ENCODE measurements at places on chromosomes 11 and 22.

- no peak for DNase-seq
Measured at GRCh38 chr11:44338698-44339529, 29.0 kb upstream of the ALX4 start.

DNA sequence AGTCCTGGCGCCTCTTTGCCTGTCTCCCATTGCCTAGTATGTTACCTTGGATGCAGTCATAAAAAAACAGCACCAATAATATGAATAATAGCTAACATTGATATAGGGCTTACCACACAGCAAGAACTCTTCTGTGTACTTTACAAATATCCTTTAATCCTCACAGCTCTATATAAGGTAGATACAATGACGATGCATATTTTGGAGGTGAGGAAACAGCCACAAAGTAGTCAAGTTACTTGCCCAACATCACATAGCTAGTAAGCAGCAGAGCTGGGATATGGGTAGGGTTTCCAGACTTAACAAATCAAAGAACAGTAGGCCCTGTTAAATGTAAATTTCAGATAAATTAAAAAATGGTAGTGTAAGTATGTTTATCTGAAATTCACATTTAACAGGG, 128.8 kb downstream of the ST3GAL4 start:
- DNase-seq: no peak

GRCh38 chr22:44596396-44597125, 98.5 kb upstream of the RTL6 start:
- DNase-seq: no peak

DNA sequence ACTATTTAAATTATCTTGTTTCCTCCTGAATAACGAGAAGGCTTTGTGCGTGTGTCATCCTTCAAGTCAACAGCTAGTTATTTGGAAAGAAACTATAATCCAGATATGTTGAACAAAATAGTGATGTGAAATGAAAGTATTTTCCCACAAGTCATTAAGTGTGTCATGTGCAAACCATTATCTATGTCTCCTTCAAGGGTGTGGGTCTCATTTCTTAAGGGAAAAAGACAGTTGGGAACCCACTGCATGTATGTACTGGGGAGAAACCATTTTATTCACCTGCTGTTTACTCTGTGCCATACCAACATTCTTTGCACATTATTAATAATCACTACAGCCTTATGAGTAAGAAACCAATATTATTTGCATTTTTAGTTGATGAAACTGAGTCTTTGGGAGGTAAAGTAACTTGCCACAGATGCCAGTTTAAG, 145.3 kb upstream of the CTSC start:
- DNase-seq: no peak

- no peak for DNase-seq
Measured at GRCh38 chr11:2588809-2589537, 110.8 kb downstream of the KCNQ1OT1 start.

GRCh38 chr22:28024422-28024888, 105.4 kb upstream of the PITPNB start:
- DNase-seq: no peak

DNA sequence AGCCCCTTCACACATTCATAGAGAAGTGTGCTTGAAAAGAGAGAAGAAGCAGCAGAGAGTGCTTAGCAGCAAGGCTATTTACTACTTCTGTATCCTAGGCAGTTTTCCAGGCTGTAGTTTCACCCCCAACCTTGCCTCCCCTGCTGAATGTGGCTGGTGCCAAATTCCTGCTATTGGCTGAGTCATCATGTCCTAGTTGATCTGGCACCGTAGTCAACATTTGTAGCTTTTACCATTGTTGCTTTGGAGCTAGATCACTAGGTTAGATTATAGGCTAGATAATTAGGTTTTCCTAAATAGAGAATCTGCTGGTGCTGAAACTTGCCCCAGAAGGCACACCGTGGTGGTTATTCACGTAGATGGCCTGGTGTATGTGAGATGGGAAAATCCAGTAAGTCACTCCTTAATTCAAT, 32.7 kb downstream of the ARHGAP42 start:
- DNase-seq: no peak

DNA sequence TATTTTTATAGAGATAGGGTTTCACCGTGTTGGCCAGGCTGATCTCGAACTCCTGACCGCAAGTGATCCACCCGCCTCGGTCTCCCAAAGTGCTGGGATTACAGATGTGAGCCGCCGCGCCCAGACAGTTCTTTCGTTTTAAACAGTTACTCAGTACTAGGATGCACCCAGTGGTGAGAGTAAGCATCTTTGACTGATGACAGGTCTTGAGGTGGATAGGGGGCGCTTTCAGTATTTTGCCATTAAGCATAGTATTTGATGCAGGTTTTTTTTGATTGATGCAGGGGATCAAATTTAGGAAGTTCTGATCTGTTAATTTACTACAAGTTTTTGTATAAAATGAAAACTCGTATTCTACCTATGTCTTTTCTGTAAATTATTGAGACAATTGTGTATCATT, 13.2 kb upstream of the TRIM34 start:
- no peak for DNase-seq

- no peak for DNase-seq
Measured at GRCh38 chr11:105786741-105787140, 176.9 kb downstream of the GRIA4 start.

DNA sequence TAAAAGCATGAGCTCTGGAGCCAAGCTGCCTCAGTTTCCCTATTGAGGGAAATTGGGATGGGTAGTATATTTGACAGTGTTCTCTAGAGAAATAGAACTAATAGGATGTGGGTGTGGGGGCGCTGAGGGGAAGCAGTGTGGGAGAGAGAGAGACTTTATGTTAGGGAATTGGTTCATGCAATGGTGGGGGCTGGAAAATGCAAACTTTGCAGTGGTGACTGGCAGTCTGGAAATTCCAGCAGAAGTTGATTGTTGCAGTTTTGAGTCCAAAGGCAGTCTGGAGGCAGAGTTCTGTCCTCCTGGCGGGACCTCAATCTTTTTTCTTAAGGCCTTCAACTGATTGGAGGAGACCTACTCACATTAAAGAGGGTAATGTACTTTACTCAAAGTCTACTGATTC, 59.4 kb upstream of the SYT13 start:
- no peak for DNase-seq

GRCh38 chr22:41410311-41410751, 28.6 kb downstream of the TEF start:
- DNase-seq: no peak

- no peak for DNase-seq
Measured at GRCh38 chr11:73394416-73395296, 18.5 kb downstream of the RELT start.
